ENCODE measurements at places on chromosomes 6 and 20.

DNA sequence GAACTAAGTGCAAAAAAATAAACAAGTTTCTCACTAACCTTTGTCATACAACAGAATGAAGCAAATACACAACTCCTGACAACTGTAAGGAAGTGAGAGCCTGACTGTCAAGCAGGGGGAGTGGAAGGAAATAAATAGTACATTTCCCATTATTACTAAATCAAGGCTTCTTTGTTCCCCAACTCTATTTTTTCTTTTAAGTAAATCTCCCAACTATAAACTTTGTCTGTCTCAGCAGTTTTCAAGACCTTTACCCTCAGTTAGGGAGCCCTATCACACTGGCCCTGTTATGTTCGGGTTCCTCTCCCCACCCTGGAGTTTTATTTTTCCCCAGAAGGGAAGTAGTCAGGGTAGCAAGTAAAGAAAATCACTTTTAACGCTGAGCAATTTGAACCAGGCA, 24.1 kb upstream of the IPCEF1 start:
- DNase-seq, result no peak

DNA sequence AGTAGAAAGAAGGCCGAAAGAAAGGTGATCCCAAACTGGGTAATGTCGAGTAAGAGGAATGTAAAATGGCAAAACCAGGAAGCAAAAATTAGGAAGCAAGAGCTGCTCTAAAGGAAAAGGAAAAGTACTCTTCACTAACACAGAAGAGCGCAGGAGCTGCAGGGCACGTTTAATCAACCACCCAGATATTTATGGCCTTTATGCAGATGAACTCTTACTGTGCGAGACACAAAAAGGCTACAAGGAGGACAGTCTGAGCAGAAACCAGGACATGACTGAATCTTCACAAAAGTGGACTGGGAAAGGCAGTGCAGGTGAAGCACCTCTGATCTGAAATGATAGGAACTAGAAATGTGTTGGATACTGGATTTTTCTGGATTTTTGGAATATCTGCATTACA, 15.2 kb upstream of the PRR18 start:
- DNase-seq, result no peak

DNA sequence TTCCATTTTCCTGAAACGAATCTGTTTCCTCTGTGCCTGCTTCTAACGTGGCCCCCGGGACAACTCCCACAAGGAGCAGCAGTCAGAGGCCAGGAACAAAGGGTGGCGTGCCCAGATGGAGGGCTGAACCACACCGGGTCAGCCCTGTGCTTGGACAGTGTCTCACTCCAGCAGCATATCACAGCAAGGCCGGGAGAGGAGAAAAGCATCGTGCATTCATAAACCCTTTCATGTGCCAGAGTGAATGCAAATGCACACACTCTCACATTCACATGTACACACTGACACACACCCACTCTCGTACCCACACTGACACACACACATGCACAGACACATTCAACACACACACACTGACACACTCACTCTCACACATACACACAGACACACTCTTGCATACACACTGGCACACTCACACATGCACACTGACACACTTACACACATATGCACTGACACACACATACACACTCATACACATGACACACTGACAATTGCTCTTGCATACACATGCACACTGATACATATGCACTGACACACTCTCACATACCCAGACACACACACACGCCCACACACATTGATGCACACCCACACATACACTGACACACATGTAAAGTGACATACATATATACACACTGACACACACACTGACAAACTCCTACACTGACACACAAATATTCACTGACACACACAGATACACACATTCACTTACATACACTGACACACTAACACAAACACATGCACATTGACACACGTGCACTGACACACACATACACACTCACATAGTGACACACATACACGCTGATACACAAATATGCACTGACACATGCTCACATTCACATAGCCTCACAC, 237.0 kb downstream of the LRFN2 start:
- no peak for DNase-seq

- DNase-seq, result peak; percentile 65
Observed at GRCh38 chr6:138647006-138647405, 126.6 kb upstream of the CCDC28A start.

DNA sequence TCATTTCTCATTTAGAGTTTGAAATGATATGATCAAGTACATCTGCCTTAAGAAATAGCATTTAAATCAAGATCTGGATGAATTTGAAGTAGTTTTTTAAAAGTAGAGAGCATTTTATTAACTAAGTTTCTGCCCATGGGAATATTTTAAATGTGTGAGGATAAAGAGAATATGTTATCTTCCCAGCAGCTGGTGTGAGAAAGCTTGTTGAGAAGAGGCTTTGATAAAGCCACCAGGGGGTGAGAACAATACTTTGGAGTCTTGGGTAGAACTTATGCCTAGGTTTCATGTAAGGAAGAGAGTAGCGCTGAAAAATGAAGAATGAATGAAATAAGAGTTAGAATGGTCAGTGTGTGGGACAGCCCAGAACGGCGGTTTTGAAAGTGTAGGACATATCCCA, 190.2 kb downstream of the GRM1 start:
- DNase-seq, result no peak

DNA sequence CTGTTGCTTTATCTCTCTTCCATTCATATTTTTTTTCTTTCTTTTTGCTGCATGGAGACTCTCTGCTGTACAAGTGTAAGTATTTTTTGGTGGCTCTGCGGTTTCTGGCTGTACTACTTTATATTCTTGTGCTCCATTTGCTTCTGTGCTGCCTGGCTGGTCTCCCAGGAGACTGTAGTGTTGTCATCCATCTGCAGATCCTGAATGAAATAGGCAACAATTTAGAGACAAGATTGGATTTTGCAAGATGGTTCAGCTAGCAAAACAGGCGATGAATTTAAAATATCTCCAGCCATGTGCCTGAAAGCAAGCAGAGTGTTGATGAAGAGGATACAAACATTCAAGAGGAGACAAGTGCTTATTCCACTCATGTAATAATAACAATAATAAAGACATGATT, 75.1 kb upstream of the SCGN start:
- no peak for DNase-seq

DNA sequence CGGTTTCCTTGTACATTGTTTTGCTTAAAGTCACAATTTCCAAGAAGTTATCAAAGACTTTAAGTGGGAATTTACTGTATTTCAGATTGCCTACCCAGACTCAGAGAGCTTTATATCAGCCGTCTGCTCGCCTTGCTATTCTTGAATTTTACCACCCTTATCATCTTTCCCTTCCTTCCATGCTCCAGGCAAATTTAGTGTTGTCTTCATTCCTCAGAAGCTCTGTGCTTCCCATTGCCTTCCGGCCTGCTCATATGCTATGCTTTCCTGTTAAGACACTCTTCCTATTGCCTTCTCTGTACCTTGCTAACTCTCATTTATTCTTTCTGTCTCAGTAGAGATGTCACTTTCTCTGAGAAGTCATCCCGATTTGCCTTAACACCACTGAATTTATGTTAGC, 52.1 kb downstream of the CD2AP start:
- DNase-seq, result no peak

- DNase-seq, result no peak
Observed at GRCh38 chr20:36149469-36149868, 5.1 kb upstream of the EPB41L1 start.

DNA sequence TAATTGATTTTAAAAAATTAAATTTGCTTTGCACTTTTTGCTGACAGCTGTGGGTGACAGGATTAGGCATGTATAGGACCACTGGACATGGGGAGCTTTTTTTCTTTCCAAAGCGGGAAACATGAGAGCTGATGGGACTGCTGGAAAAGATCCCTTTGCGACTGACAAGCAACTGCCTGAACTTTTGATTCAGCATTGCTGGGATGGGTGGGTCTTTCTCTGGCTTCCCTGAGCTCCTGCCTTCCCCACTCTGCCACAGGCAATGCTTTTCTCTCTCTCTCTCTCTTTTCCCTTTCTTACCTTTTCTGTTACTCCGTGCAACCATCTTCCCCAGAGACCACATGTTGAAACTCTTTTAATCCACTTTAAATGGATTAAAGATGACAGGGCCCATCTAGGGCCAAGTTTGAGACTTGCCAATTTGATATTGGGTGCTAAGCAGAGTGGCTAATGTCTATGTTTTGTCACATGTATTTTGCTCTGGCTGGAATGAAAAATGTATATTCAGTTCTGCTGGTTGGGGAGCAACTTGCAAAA, 33.5 kb upstream of the TPD52L1 start:
- no peak for DNase-seq

DNA sequence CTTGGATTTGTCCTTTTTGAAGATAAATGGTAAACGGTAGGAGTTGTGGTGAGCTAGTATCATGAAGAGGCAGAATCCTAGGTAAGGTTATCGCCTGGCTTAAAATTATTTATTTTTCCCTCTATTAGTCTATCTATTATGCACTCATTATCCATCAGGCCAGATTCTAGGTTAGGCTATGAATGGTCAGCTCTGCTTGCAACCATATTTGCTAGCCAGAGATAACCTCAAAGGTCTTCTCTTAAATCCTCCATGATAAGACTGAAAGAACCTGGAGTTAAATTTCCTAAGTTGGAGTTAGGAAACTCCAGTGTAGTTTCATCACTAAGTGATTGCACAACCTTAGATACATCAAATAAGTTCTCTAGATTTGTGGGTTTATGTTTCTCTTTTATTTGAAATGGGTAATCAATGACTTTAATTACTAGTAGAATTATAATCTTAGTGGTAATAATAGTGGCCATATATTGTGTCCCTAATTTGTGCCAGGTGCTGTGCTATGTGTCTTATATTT, 302.1 kb upstream of the RUNX2 start:
- no peak for DNase-seq

GRCh38 chr6:161033667-161034066, 42.1 kb downstream of the MAP3K4 start:
- no peak for DNase-seq

DNA sequence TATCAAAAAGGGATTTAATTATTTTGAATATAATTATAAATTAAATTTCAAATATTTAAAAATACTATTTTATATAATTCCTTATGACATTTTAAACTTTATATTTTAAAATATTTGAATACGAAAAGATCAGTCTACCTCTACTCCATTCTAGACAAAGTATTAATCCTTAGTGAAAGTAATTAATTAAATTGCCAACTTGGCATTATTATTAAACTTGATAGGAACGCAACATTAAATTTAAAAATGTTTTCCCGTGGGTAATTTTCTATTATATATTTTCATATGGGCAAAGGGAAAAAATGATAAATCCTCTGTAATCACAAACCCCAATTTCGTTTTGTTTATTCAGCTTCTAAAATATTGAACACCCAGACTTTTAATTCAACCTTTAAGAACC, 8.4 kb upstream of the FHL5 start:
- DNase-seq, result no peak

DNA sequence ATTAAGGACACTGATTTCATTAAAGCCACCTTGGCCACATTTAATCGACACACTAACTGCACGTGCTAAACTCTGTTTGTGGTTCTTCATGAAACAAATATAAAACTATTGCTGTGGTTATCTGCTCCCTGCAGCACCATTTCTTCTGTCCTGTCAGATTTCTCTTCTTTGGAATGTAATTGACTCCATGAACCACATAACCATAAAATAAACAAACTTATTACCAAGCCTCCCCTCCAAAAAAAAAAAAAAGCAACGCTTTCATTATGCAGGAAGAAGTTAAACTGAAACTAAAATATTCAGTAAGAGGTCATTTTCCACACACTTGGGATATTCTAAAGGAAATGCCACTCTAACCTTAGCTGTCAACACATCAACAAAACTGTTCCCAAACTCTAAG, 319.1 kb upstream of the NT5E start:
- DNase-seq, result peak; percentile 70

DNA sequence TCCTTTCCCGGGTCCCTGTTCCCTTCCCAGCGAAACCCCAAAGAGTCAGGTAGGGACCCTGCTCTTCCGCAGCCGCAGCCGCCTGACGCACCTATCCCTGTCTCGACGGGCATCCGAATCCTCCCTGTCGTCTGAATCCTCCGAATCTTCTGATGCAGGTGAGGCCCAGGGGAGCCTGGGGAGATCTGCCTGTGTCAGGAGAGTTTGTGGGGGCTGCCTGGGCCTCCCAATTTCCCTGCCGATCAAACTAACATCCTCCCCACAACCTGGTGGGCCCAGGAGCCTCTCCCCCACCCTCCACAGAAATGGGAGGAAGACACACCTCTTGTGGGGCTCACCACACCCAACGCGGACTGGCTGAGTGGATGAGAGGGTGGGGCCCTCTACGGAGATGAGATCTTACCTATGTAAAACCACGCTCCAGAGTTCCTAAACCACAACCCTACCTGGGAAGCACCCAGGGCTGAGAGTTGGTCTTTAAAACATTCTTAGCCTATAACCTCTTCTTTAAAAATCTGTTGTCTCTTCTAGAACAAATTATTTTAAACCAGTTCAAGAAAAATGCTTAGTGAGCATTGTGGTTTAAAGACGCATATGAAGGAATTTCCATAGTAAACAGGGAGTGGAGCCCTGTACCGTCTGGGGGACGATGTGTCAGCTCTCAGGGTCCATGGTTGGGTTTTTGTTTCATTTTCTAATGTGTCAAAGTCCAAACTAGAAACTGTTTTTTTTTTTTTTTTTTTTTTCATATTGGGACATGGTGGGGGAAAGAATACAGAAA, 1.7 kb downstream of the CDC25B start:
- peak; percentile 55 for DNase-seq

GRCh38 chr20:50313522-50313820, 122.8 kb downstream of the CEBPB start:
- DNase-seq, result no peak

GRCh38 chr6:12893036-12893435, 176.5 kb downstream of the PHACTR1 start:
- no peak for DNase-seq

GRCh38 chr20:63097336-63097831, 90.6 kb upstream of the BHLHE23 start:
- DNase-seq, result no peak

GRCh38 chr6:162478192-162478671, 249.3 kb downstream of the PRKN start:
- no peak for DNase-seq

Measured in fibroblast of skin of back (primary cell).